HT1080 (cell line): ENCODE measurements at places on chromosomes 7 and 10. TPM values are rescaled to one million over a fixed set of nuclear protein-coding genes. Genes with fewer than 3 reads are reported as not detected.

GRCh38 chr7:131652934-131653333, 96.5 kb upstream of the PODXL start:
- DNase-seq: no peak

GRCh38 chr10:78634389-78634815, 434.4 kb upstream of the ZMIZ1 start:
- DNase-seq: peak; percentile 17

DNA sequence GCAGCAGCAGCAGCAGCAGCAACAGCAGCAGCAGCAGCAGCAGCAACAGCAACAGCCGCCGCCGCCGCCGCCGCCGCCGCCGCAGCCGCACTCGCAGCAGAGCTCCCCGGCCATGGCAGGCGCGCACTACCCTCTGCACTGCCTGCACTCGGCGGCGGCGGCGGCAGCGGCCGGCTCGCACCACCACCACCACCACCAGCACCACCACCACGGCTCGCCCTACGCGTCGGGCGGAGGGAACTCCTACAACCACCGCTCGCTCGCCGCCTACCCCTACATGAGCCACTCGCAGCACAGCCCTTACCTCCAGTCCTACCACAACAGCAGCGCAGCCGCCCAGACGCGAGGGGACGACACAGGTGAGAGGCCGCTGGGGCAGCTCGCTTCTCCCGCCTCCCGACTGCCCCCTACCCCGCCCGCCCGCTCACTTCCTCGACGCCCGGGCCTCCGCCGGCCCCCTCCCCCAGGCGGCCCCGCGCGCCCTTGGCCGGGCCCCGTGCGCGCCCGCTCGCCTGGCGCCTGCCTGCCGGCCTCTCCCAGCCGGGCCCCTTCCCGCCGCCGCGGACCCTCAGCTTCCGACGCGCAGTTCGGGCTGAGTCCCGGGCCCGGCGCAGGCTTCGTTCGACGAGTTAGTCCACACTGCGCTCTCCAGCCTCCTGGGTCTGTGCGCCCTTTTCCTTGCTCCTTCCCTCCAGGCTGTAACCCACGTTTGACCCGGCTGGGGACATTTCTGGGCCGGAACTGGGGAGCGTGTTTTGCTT, 882 bp downstream of the DLX6 start:
- peak; percentile 59 for DNase-seq

- DNase-seq: peak; percentile 23
Measured at GRCh38 chr7:28104041-28104541, 76.5 kb downstream of the JAZF1 start.

DNA sequence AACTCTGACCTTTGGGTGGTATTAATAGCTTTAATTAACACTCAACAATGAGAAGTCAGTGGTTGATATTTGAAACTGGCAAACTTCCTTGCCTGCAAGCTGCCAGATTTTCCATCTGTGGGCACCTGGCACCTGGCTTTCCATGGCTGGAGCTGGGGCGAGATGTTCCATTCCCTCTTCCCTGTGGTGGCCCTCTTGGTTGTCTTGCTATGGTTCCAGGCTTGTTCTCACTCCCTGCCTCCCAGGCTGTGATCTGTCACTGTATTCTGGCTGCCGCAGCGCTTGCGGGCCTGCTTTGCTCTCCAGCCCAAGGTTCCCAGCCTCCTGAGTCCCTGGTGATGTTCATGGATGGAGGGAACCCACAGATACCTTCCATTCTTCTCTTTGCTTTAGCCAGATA, 201.0 kb downstream of the FRMD4A start:
- no peak for DNase-seq

GRCh38 chr10:804191-804781, 114.8 kb upstream of the DIP2C start:
- no peak for DNase-seq

DNA sequence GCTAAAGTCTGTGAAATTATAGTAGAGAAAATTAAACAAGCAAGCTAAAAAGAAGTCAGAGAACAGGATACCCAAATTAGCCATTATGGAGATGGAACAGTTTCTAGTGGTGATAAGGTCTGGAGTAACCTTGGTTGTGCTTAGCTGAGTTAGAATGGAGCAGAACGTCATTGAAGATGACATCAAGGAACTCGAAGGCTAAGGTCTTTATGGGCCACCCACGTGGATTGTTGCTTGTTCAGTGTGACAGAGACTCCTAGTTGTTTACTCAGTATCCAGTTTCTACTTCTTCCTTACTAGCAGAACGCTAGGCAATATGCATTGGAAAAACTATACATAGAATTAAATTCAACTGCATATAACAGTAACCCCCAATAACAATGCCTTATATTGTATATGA, 39.7 kb downstream of the AHCYL2 start:
- DNase-seq: no peak

DNA sequence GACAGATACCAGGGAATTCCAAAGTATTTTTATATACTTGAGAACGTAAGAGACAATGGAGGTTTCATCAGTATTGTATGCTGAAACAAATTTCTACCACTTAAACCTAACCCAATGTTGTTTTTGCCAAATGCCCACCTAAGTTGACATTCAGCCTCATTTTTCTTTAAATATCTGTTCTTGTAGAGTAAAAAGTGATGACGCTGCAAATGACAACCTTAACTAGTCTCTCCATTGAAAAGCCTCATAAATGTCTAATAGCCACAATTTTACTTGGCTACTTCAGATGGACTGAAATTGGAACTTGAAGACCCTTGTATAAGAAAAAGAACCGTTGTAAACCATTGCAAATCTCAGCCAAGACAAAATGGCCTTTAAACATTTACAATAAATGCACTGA, 176.9 kb downstream of the CRPPA start:
- DNase-seq: no peak

- no peak for DNase-seq
Measured at GRCh38 chr7:2452074-2452507, 24.1 kb downstream of the GRIFIN start.

GRCh38 chr7:69871213-69871885, 273.1 kb downstream of the AUTS2 start:
- DNase-seq: peak; percentile 78

GRCh38 chr7:47937065-47937687, 11.1 kb downstream of the PKD1L1 start:
- DNase-seq: no peak

GRCh38 chr10:34599026-34599795, 215.9 kb downstream of the PARD3 start:
- DNase-seq: peak; percentile 88

DNA sequence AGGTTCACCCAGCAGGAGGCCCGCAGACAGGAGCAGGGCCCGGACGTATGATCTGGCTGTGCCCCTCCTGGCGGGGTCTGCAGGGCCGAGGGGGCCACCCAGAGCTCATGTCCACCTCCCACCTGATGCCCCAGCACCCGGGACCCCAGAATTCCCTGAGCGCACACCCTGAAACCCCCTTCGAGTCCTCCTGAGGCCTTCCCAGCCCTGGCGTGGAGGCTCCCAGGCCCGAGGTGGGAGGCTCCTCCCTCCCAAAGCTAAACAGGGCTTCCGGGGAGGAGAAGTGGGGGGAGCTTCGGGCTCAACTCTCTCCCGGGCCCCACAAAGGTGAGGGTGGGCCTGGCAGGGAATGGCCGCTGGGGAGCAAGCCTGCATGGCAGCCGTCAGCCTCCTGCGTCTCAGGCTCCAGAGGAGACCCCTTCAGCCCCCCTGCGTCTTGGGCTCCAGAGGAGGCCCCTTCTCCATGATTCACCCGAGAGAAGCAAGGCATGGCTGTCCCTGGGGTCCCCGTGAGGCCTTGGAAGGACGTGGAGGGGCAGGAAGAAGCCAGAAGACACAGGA, 30.2 kb downstream of the MICALL2 start:
- no peak for DNase-seq

- peak; percentile 60 for DNase-seq
Measured at GRCh38 chr10:34286136-34286739, 528.9 kb downstream of the PARD3 start.

- no peak for DNase-seq
Measured at GRCh38 chr10:11808808-11809207, 14.3 kb upstream of the PROSER2 start.

DNA sequence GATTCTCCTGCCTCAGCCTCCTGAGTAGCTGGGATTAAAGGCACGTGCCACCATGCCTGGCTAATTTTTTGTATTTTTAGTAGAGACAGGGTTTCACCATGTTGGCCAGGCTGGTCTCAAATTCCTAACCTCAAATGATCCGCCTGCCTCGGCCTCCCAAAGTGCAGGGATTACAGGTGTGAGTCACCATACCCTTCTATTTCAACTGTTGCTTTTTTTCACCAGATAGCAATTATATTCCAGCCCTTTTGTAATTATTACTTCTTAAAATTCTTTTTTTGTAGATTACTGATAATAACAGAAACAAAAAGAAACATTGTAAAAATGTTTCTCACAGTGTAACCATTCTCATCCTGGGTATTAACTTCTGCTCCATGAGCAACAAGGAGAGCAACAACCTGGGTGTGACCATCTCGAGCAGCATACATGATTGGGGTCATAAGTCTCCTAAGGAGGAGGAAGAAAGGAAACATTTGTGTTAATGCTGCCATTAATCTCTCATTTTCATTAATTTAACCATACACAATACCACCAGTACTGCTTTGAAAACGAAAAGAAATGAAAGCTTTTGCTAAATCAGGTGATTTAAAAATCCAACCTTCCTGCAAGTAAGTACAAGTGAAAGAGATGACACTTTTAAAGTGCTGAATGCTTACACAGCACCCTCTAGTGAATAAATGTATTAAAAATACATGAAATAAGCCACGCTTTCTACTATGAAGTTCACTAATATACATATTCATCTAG, 41.8 kb downstream of the ASZ1 start:
- peak; percentile 47 for DNase-seq

GRCh38 chr10:82150123-82150900, 275.3 kb downstream of the NRG3 start:
- peak; percentile 8 for DNase-seq

GRCh38 chr7:42745357-42746059, 166.4 kb downstream of the C7orf25 start:
- no peak for DNase-seq

C10orf67 gene
- total RNA-seq: 0.10 and 0.50 TPM in 2 replicates

LRRTM3 gene
- not detected in 2 replicates for total RNA-seq

ASAH2B gene
- total RNA-seq: 2.5 and 13.2 TPM in 2 replicates

ANKRD30A gene
- not detected in 2 replicates for total RNA-seq

SPDYE5 gene
- total RNA-seq: not detected in 2 replicates

MORN4 gene
- total RNA-seq: 1.9 and 3.6 TPM in 2 replicates

SUV39H2 gene
- total RNA-seq: 26.4 and 36.1 TPM in 2 replicates

NPC1L1 gene
- total RNA-seq: not detected in 2 replicates

A1CF gene
- total RNA-seq: not detected in 2 replicates

GPRIN2 gene
- total RNA-seq: not detected in 2 replicates
